ENCODE measurements at places on chromosomes 7 and 10.

DNA sequence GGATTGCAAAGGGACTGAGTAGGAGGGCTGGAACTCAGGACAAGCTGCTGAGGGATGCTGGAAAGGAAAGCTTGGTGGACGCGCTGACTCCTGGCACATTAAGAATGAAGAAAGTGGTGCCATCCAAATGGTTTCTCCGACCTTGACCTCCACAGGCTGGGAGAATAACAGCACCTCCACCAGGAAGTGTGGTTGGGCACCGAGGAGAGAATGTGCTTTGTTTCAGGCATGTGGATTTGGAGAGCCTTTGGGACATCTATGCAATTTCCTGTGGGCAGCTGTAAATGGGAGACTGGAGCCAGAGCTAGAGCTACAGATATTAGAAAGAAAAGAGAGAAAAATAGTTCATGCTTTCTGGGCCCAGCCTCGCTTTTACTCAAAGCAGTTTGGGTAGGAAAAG lies 29.8 kb upstream of the HABP2 start:
- no peak for DNase-seq

DNA sequence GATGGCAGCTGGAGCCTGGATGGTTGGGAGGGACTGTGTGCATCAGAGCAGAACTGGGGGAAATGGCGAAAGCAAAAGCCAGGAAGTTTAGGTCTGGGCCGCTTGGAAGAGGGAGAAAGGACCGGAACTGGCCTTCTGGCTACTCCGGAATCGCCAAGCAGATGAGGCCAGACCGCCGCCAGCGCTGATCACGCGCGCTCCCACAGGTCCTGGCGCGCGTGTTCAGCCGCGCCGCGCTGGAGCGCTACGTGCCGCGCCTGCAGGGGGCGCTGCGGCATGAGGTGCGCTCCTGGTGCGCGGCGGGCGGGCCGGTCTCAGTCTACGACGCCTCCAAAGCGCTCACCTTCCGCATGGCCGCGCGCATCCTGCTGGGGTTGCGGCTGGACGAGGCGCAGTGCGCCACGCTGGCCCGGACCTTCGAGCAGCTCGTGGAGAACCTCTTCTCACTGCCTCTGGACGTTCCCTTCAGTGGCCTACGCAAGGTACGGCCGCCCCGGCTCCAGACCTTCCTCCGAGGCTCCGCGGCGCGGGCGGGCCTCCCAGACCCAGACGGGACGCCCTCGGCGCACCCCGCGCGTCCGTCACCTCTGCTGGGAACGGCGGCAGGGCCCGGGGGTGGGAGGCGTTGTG lies 2.0 kb downstream of the CYP26C1 start:
- DNase-seq, result no peak

GRCh38 chr10:108436096-108436495 lies 1271.6 kb upstream of the SORCS1 start:
- DNase-seq, result no peak

DNA sequence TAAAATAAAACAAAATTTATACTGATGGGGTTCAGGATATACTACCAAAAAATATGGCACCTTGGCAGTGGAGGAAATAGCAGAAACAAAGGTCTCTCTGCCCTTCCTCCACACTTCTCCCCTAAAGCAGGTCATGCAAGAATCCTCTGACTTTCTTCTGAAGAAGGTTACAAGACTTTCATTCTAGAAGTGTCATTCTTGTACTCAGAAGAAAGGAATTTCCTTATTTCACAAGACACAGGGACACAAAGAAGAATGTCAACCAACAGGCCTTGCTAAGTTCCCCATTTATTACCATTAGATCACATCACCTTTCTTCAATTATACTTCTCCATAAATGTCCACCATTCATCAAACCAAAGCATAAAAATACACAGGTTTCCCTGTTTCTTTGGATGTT lies 470.2 kb downstream of the PAXIP1 start:
- no peak for DNase-seq

GRCh38 chr10:57202356-57202755 lies 841.3 kb upstream of the ZWINT start:
- DNase-seq, result no peak

Data from CD4-positive, alpha-beta T cell treated with Interleukin-6 at 100 ng/mL for 8 hours (primary cell).